ENCODE measurements at places on chromosomes 5 and 9.
A peak's percentile ranks its signal among the peaks of the same experiment; 100 is the strongest.

DNA sequence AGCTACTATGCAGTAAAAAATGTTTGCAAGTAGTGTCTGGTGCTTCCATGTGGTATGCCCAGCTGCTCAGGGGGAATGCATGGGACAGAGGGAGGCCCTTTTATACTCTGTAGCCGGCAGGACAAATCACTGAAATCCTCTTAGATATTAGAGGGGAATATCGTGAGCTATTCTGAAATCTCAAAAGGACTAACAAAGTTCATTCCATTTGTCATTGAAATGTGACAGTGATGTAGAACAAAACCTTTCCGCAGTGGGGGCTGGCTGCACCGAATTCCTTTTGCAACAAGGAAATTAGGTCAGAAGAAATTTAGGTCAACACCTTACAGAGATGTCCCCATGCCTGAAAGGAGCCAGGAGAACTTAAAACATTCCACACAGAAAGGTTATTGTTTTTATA lies 72.4 kb upstream of the MEF2C start:
- no peak for DNase-seq

DNA sequence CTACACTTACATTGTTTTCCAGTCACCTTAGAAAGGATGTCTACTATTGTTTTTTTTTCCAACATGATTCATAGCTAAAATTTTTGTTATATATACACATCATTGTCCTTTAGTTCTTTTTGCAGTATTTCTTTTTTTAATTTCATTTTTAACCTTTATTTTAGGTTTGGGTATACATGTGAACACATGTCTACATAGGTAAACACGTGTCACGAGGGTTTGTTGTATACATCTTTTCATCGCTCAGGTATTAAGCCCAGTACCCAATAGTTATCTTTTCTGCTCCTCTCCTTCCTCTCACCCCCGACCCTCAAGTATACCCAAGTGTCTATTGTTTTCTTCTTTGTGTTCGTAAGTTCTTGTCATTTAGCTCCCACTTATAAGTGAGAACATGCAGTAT lies 19.0 kb downstream of the IFNA5 start:
- no peak for DNase-seq

DNA sequence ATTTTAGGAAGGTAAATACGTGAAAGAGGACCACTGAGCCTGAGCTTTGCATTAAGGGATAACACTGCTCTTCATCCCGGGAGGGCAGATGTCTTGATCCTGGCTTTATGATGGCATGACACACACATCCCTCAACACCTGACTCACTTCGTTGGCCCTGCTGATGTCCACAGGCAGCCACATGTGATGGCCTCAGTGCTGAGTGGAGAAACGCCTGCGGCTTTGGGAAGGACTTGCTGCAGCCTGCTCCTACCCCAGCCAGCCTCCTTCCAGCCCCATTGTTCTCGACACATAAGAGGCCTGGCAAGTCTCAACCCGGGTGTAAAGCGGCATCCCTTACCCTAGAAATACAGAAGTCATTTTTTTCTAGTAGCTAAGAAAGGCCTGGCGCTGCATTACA lies 169.0 kb downstream of the SYK start:
- DNase-seq = no peak

- no peak for DNase-seq
Measured at GRCh38 chr9:4815381-4815956, 22.7 kb downstream of the RCL1 start.

DNA sequence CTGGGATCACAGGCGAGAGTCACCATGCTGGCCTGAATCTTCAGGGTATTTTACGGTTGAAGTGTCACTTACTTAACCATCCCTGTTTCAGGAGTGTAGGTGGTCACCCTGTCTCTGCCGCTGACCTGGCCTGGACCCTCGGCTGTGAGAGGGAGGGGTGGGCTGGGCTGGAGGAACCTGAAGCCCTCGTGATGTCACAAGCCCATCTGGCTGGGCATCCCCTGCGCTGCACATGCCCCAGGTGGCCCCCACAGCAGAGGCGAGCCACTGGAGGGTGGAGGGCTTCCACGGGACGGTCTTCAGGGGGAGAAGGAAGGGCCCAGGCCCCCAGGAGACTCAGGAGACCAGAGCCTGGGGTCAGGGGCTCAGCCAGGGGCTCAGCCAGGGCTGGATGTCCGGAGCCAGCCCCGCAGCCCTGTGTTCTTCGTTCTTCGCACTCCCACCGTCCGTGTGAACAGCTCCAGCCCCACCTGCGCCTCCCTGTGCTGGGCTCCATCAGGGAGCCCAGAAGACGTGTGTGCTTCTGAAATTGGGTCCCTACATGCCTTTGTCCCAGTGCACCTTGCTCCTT lies 7.6 kb upstream of the AHRR start:
- no peak for DNase-seq

DNA sequence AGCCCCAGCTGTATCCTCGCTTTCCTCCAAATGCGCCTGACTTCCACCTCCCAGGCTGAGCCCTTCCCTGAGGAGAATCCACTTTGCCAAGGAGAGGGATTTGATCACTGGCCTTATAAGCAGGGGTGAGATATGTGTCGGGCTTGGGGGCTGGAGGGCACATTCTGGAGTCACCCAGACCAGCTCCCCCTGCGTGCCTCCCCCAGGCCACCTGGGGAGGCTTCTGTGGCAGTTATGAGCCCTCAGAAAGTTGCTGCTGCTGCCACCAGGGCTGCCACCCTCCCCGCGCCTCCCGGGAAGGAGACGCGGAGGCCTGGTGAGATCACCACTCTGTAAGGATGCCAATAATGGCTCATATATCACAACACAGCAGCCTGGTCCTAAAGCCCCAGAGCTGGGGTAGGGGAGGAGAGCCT lies 211.5 kb downstream of the PAPPA start:
- peak; percentile 45 for DNase-seq

DNA sequence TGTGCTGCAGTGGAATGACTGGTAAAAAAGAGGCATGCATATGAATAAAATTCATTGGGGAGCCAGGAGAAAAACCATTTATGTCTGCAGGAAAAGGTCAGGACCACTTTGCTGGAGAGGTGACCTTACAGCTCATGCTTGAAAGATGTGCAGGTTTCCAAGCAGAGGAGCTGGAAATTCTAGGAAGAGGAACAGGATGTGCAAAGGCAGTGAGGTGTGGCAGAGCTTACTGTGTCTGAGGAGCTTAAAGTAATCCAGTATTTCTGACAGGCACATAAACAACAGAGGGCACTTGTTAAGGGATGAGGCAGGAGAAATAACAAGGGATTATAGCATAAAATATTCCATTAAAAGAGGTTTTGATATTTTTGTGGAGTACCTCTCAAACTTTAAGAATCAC lies 203.2 kb downstream of the CD180 start:
- DNase-seq = no peak

- peak; percentile 72 for DNase-seq
Measured at GRCh38 chr9:121282277-121283079, 14.5 kb downstream of the GSN start.

DNA sequence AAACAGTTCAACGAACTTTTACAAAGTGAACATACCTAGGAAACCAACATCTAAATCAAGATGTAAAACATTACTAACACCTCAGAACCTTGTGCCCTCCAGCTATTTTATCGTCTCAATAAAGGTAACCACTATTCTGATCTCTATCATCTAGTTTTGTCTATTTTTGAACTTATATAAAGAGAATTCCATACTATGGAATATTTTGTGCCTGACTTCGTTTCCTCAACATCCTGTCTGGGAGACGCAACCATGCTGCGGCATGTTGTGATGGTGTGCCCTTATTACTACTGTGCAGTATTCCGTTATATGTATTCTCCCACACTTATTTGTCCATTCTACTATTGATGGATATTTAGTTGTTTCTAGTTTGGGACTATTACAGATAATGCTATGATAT lies 99.2 kb downstream of the NR6A1 start:
- DNase-seq = no peak

DNA sequence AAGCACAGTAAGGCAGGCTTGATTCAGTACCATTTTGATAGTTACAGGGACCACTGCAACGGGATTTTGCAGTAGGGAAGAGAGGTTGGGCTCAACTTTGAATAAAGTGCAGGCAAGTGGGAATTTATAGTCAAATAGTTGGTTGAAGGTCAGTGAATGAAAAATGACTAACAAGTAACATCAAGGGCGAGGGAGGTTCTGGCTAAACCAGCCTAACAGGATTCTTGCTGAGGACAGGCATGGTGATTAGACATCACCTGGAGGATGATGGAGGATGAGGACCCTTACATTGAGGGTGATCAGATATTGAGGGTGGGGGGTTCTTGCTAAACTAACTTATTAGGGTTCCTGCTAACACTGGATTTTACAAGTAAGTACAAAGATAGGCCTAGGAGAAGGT lies 66.1 kb upstream of the SMC5 start:
- DNase-seq = no peak

GRCh38 chr5:59125011-59125961 lies 542.4 kb downstream of the RAB3C start:
- no peak for DNase-seq

GRCh38 chr5:150149618-150150017 lies 6.0 kb downstream of the PDGFRB start:
- no peak for DNase-seq

GRCh38 chr9:110048403-110048975 lies 159.5 kb downstream of the C9orf152 start:
- peak; percentile 68 for DNase-seq

- DNase-seq = no peak
Measured at GRCh38 chr5:362978-363765, 41.7 kb downstream of the AHRR start.

DNA sequence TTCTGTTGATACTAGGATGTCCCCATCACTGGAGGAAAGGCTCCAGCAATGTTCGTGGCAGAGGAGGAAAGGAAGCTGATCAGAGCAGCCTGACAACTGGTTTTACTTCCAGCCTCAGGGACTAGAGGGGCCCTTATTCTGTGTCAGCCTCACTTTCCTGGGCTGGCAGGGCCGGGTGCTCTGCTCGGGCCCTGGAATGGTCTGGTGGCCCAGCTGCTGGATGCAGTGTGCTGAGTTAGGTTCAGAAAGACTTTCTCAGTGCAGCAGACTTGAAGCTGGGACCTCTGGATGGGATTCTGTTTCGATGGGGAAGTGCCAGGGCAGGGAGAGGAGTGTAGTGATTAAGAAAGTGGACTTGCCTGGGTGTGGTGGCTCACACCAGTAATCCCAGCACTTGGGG lies 81.0 kb downstream of the MACROH2A1 start:
- DNase-seq = no peak

DNA sequence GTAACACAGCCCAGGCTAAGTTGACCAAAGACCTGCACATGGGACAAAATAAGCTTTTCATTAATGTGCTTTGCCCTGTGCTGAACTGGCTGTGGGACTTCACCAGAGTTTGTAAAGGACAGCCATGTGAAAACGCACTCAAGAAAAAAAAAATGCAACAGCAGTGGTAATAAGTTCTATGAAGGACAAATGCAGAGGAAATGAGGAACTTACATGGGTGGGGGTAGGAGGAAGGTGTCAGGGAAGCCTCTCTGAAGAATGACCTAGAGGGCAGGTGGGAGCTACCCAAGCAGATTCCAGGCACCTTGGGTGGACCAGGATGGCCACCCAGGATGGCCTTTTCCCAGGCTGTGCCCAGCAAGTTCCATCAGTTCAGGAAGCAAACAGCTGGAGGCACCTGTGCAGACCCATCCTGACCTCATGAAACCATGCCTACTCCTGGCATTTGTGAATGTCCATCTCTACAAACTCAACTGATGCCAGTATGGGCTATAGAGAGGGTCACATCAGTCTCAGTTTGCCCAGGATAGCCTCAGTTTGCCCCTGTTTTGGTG lies 6.7 kb upstream of the PHF2 start:
- DNase-seq = no peak

DNA sequence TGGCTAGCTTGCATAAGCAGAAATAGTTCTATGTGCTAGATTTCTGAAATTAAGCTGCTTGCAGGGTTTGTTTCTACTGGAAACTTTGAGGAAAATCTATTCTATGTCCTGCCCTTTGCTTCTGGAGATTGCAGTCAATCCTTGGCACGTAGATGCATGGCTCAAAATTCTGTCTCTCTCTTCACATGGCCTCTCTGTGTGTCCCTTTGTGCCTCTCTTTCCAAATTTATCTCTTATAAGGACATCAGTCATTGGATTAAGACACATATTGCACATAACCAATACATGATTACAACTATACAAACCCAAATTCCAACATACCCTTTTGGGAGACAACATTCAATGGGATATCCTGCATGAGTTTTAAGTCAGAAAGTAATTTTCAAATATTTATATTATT lies 744.3 kb upstream of the CTNND2 start:
- DNase-seq = no peak

All from fibroblast of the conjunctiva (primary cell).